Left kidney (tissue), 8 donors: ENCODE measurements at places on chromosomes 3 and 15. TPM values are rescaled to one million over a fixed set of nuclear protein-coding genes. Genes with fewer than 3 reads are reported as not detected.

DNA sequence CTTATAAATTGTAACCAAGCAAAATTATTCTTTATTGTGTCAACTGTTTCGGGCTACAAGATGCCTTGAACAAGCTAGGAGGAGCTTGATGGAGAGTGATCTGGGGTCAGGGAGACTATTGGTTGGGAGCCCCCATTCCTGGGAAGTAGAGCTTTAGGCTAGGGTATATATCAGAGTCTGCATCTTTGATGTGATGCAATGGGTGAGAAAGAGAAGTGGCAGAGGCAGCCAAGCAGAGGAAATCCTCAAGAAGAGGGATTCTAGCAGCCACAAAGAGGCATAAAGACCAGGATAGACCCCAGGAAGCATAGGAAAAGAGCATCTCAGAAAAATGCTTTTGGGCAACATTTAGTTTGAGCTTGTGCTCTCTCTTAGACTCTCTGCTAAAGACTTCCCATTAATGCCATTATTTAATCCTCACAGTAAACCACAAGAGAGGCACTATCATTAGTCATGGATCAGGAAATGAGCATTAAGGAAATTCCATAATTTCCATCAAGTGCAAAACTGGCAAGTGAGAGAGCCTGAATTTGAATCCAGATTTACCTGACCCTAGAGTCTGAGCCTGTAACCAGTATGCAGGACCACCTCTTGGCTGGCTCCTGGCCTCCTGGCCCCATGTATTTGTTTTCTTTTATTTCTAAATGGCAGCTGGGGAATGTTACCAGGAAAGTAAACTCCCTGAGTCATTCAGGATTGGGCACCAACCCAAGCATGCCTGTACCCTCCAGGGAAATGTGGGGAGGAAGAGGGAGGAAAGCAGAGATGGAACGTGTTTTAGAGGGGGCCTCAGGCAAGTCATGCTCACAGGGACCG, 118.7 kb downstream of the RPL22L1 start:
- no peak for DNase-seq

- no peak for DNase-seq
Observed at GRCh38 chr3:37054370-37054769, 61.1 kb downstream of the MLH1 start.

The ACTL6A gene
- 131 TPM for polyA plus RNA-seq

The DNAJA4 gene
- polyA plus RNA-seq = 37.6 TPM

DNA sequence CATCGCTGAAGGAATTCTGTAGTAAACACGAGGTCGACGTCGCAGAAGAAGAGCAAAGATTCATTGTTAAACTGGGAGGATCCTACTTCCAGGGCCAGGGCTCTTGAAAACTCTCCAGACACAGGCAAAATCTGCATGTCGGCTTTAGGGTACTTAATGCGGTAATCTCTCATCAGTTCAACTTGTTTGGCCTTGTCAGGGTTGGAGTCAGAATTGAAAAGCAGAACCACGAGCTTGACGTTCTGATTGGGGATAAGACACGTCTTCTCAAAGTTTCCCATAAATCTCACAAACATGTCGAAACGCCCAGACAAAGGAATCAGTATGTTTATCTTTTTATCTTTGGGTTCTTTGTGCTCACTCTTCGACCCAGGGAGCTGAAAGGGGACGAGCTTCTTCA, 74.0 kb downstream of the CHSY1 start:
- no peak for DNase-seq

GRCh38 chr3:11810276-11810675, 36.4 kb downstream of the TAMM41 start:
- no peak for DNase-seq

The PLA2G4D gene
- polyA plus RNA-seq = 0.07 TPM

GRCh38 chr3:40237889-40238571, 71.5 kb upstream of the EIF1B start:
- DNase-seq = peak; percentile 15

DNA sequence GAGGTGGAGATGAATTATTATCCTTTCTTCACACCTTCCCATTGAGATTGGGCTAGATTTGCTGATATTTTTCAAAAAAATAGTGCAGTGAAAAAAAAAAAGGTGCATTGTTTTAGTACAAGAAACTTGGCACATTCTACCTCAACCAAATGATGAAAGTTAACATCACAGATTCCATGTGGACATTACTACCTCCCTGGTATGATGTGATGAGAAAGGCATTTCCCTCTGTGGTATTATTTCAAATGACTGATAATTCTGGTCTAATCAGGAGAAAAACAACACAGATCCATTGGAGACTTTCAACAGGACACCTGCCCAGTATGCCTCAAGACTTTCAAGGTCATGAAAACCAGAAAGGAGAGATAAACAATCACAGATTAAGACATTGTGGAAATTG, 313.4 kb downstream of the BCHE start:
- no peak for DNase-seq

The ROBO1 gene
- polyA plus RNA-seq = 130 TPM

The TRPM1 gene
- polyA plus RNA-seq = 0.07 TPM

- DNase-seq = no peak
Observed at GRCh38 chr3:32667072-32667582, 17.9 kb upstream of the CNOT10 start.

DNA sequence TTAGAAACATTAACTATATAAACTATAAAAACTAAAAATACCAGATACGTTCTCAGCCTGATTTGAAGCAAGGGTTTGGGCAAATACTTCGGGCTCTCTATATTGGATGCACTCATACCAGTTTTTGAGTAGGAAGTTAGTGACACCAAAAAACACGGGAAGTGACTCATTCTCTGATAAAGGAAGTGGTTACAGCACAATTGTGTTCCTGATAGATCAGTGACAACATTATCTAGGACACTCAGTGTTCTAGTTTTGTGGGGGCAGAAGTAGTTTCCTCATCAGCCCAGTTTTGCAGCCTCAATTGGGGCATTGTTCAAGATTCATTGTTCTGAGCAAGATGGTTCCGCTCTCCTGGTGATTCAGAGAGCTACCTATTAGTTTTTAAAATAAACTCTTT, 469.6 kb upstream of the DPPA4 start:
- DNase-seq = no peak

The GPR171 gene
- polyA plus RNA-seq = not detected

DNA sequence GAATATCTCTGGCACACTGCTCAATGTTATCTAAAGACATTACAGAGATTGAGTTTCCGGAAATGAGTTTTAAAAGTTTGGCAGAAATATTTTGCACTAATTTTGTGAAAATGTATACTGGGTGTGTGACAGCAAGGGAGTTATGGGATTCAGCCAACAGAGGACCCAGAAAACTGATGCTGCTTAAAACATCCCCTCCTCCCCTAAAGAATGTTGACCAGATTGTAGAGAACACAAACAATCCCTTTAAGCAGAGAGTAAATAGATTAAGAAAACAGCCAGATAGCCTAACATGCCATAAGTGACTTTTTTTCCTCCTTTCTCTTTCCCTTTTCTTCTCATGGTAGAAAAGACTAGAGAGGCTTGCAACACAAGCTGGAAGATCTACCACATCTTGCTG, 928.0 kb upstream of the ALCAM start:
- DNase-seq = no peak

- DNase-seq = no peak
Observed at GRCh38 chr3:21447476-21448151, 303.4 kb downstream of the ZNF385D start.

DNA sequence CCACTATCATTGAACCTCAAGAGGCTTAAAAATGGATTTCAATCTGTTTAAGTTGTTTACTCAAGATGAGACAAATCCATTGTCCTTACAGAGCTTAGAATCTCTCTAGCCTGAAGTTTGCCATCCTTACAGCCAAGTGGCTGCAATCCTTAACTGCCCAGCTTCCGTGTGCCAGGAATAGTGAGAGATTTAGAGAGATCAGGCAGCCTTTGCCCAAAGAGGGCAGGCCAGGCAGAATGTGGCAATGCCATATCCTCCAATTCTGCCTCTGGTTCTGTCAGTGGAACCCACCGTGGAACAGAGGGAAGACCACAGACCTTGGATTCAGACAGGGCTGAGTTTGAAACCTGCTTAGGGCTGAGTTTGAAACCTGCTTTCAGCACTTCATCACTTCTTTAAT, 374.3 kb downstream of the VPS13C start:
- DNase-seq = no peak

- DNase-seq = no peak
Observed at GRCh38 chr3:55947406-55947805, 460.3 kb upstream of the WNT5A start.

GRCh38 chr15:60795889-60796288, 316.9 kb upstream of the ICE2 start:
- no peak for DNase-seq

DNA sequence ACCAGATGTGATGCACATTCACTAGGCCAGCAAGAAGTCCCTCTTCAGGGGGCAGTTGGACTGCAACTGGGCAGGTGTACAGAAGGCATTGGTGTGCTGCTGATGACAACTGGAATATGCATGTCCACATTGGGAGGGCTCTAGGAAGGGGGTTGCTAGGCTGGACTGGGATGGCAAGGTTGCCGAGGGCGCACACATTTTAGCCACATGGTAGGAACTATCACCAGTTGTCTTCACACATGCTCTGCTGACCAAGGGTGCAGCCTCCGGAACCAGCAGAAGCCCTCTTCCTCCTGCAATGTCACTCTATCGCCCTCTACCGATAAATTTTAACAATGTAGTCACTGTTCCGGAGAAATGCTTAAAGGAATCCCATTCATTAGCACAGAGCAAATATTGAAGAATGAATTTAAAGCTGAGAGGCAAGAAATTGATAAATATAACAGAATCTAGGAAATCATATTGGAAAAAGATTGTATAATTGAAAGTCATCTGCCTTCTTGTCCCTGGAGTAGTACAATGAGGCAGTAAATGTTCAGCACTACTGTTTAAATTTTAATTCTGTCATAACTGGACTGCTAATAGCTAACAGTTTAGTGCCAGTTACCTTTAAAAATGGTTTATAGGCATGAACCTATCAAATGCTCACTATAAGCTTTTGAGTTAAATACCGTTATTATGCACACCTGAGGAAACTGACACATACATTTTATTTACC, 22.6 kb upstream of the LYSMD4 start:
- peak; percentile 71 for DNase-seq

- DNase-seq = no peak
Observed at GRCh38 chr15:66822114-66822513, 120.1 kb downstream of the SMAD6 start.

The MLF1 gene
- 62.9 TPM for polyA plus RNA-seq

GRCh38 chr3:53616321-53616720, 121.9 kb downstream of the CACNA1D start:
- DNase-seq = peak; percentile 33

The SEMA3G gene
- 19.1 TPM for polyA plus RNA-seq

GRCh38 chr3:150547045-150547741, 606 bp downstream of the EIF2A start:
- DNase-seq = no peak

DNA sequence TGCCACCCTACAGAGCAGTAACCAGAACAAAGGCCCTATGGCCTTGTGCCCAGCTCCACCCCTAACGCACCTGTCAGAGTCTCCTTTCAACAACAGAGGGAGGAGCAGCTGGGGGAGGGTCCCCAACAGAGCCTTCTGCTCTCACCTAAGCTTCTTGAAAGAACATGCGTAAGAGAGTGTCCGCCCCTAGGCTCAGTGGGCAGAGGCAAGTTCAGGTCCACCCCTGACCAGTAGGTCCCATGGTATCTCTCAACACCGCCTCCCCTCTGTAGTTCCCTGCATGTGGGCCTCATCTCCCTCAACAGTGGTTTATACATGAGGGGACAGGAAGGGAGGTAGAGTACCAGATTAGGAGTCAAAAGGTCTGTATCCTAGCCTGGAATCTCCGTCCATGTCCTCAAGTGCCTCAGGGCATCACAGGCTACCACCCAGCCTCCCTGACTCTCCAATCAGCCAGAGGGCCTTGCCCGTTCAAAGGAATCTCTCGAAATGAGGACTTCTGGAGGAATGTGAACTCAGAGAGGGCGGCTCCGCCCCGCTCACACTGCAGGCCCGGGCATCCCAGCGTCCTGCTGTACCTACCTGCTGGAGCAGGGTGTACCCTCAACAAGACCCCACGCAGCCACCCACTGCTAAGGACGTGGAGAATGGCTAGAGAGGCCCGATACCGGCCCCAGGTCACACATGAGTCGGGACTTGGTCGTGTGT, 680 bp downstream of the POC1A start:
- DNase-seq = no peak

GRCh38 chr3:90092994-90093393, 985.6 kb downstream of the EPHA3 start:
- DNase-seq = no peak

- DNase-seq = no peak
Observed at GRCh38 chr3:30524357-30525040, 81.9 kb upstream of the TGFBR2 start.

GRCh38 chr3:152745646-152746045, 89.3 kb upstream of the P2RY1 start:
- no peak for DNase-seq

- no peak for DNase-seq
Observed at GRCh38 chr15:92608866-92609700, 46.5 kb downstream of the FAM174B start.

The LMAN1L gene
- polyA plus RNA-seq = not detected

- no peak for DNase-seq
Observed at GRCh38 chr15:48119277-48119676, 1.5 kb upstream of the SLC24A5 start.

The TRH gene
- polyA plus RNA-seq = 0.12 TPM

DNA sequence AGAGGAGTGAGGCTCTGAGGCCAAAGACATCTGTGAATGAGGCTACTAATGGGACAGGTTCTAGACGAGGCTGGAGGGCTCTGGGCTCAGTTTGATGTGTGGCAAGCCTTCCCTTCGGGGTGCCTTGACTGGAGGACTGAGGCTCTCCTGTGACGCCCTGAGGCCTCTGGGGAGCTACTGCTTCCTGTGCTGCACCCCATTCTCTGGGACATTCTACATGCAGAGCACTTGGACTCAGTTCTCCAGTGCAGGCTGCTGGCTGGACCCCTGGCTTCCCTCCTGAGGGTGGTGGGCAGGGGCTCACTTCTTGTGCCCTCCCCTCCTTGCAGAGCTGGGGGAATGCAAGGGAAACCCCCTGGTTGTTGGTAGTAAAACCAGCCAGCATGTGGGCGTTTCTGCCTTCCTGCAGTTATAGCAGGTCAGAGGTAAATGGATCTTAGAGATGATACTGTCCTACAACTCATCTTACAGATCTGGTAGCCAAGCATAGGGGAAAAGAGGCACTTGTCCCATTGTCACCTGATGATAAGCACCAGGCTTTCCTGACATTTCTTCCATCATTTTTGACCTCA, 133.3 kb downstream of the CHDH start:
- no peak for DNase-seq

GRCh38 chr3:107217172-107217571, 160.1 kb upstream of the CCDC54 start:
- no peak for DNase-seq

The ATP10A gene
- polyA plus RNA-seq = 4.1 TPM

The XCR1 gene
- polyA plus RNA-seq = 0.15 TPM
